ENCODE measurements at places on chromosomes 1 and 21.
A peak's percentile ranks its signal among the peaks of the same experiment; 100 is the strongest.

GRCh38 chr1:17184822-17185484 is 20.0 kb upstream of the PADI1 start:
- no peak for DNase-seq

DNA sequence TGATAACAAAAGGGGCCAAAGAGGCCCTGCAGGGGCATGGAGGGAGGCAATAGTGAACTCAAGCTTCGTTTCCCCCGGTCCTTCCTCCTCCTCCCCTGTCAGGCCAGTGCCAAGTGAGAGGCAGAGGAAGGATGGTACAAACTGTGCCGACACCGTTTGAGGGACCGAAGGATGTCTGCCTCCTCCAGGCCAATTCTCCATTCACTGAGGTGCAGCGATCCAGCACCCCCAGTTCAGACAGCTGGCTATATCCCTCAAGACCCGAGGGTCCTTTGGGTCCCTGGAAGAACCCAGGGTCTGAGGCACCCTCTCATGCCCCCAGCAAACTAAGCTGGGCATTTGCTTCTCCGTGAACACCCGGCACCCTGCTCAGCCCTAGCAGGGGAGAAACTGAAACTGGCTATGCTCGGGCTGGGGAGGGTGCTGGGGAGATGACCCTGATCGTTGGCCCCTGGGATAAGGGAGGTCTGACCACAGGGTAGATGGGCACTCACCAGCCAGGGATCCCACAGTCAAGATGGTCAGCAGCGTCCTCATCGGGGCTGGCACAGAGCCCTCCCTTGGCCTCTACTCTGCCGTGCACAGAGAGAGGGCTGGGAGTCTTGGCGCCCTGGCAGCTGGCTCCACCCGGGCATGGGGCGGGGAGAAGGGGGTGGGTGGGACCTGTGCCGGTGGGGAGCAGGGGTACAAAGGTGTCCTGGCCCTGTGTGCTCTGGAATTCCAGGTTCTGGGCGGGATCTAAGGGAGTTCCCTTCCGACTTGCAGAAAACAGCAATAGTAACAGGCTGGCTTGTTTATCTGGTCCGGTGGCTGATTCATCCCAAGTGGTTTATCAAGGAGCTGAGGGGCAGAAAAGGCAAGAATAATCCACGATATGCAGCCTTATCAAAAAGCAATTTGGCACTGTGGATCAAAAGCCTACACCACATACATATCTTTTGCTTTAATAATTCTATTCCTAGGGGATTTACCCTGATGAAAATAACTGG is at the start of gene IL22RA1:
IL22RA1 (minus strand) TSS at position 595 of the 989 bp plus-strand sequence; CDS start at position 537, 58 bp downstream.
- no peak for DNase-seq

GRCh38 chr1:185864889-185865517 is 130.8 kb downstream of the HMCN1 start:
- no peak for DNase-seq

DNA sequence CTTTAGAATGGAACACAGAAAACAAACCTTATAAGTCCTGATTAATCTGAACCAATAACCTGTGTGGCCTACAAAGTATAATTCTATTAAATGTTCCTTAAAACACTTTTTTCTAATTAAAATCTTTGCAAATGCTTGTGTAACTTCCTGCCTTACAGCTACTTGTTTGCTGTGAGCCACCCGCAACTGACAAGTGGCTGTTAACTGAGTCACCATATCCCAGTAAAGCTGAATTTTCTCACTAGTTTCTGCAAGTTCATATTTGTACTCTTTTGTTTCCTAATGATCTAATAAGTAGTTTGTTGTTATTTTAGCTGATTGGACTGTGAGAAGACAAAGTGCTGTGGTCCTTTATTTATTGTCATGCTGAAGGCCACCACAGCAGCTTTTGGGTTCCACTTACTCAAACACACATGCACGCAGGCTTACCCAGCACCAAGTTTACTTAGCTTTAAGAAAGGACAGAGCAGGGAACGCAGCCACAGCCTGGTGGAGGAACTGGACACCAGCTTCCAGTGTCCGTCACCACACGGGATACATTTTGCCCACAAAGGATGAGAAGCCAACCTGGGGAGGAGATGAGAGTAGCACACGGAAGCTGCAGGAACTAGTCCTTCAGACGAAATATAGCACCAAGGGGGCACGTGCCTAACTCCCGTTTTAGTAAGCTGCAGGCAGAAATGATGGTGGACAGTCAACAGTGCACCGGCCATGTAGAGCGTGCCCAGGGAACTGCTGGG is 47.8 kb downstream of the LCA5L start:
- DNase-seq, result no peak

- DNase-seq, result no peak
Observed at GRCh38 chr1:10316752-10317151, 82.1 kb upstream of the PGD start.

DNA sequence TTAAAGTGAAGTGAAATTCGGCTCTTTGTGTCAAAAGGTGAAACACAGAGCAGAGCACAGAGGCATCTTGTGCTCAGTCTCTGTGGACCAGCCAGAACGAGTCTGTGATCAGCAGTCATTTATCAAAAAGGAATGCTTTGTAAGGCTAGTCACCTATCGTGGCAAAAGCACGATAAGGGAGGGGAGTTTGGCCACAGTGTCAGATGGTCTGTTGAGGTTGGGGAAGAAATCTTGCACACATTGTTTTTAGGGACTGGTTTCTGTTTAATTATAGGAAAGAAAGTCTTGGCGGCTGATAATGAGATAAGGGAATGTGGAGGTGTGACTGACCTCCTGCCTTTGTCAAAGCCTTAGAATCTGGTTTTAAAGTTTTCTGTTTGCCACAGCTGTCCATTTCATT is 58.2 kb upstream of the KIAA1614 start:
- DNase-seq, result no peak

- no peak for DNase-seq
Observed at GRCh38 chr21:33032434-33033047, 6.8 kb downstream of the OLIG2 start.

DNA sequence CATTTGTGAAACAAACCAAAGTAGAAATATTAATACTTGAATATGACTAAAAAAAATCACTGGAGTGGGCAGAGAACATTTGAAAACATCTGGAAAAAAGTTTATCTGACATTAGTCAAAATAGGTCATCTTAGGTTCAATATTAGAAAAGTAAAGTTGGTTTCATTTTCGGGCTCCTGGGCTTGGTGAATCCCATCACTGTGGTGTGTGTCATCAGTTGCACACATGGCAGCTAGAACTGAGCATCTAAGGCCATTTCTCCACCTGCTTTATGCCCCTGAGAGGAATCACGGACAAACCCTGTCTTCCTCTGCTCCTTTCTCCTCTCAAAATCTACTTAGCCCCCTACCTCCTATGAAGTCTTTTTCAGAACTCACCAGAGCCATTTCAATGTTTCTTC is 5.4 kb downstream of the HSD11B1 start:
- no peak for DNase-seq

DNA sequence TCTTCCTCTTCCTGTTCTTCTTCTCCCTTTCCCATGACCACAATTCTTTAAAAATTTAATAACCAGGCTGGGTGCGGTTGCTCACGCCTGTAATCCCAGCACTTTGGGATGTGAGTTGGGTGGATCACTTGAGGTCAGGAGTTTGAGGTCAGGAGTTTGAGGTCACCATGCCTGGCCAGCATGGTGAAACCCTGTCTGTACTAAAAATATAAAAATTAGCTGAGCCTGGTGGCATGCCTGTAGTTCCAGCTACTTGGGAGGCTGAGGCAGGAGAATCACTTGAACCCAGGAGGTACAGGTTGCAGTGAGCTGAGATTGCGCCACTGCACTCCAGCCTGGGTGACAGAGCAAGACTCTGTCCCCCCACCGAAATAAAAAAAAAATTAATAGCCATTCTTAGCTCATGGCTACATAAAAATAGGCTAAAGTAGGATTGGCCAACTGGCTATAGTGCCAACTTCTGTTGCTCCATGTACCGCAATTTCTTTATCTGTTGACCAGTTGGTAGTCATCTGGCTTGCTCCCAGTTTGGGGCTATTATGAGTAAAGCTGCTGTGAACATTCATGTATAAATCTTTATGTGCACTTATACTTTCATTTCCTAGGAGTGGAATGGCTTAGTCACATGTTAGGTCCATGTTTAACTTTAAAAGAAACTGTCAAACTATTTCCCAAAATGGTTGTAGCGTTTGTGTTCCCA is 136.3 kb downstream of the PEX14 start:
- DNase-seq, result no peak

- no peak for DNase-seq
Observed at GRCh38 chr1:119291611-119292206, 76.9 kb upstream of the HAO2 start.

GRCh38 chr1:47767741-47768100 is 229.5 kb downstream of the TRABD2B start:
- DNase-seq, result no peak

GRCh38 chr21:41741253-41742072 is 25.4 kb downstream of the RIPK4 start:
- DNase-seq, result no peak

GRCh38 chr1:221031458-221032203 is 152.4 kb downstream of the HLX start:
- DNase-seq, result no peak

DNA sequence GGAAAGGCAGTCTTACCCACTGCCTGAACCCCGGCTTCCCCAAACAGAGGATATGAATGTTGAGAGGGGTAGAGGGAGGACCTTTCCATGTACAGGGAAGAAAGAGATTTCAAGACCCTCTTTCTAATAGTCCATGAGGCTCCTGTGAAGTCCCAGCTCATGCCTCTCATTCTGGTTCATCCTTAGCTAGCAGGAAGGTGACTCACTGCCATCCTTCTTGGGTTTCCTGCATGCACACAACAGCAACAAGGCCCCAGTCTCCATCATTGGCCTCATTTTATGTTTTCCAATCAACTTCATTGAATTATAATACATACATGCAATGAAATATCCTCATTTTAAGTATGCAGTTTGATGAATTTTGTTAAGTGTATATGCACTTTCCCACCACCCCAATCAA is 46.2 kb downstream of the SYT2 start:
- DNase-seq, result no peak

DNA sequence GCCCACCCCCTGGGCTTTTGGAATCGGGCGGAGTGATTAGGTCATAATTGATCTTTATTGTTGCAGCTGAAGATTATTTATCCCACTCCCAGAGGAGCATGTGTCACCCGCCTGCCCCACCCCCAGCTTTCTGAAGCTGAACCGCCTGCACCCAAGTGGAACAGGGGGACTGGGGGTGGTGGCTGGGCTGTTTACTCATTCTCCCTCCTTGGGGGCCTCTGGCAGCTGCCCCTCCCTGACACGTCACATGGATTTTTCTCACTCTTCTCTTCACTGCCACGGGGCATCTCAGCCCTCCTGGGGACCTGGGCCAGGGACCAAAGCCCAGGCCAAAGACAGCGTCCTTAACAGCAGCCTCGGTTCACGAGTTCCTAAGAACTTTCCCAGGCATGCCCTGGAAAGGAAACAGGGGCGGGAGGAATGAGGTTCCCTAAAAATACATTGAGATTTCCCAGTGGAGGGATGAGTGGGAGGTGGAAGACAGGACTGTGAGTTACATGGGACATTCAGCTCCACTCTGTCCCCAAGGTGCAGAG is 31.6 kb upstream of the SOX13 start:
- DNase-seq, result no peak

DNA sequence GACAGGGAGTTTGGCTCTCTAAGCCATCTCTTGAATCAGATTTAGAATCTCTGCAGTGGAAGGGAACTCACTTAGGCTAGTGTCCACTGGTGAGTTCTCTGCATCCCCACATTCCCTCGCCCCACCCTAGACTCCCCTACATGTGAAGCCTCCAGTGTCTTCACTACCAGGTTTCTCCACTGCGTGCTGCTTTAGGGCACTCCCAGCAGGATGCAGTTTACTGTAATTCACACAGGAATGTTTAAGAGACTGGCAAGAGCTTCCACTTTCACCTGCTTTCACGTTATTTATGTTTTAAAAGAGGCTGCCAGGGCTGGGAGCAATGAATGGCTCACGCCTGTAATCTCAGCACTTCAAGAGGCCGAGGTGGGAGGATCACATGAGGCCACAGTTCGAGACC is 60.2 kb downstream of the KAZN start:
- no peak for DNase-seq

GRCh38 chr1:24991697-24992096 is 61.6 kb upstream of the RUNX3 start:
- DNase-seq, result no peak

- peak; percentile 22 for DNase-seq
Observed at GRCh38 chr1:60126723-60127122, 53.2 kb upstream of the C1orf87 start.

- no peak for DNase-seq
Observed at GRCh38 chr1:56978819-56979218, 13.0 kb upstream of the C8B start.

DNA sequence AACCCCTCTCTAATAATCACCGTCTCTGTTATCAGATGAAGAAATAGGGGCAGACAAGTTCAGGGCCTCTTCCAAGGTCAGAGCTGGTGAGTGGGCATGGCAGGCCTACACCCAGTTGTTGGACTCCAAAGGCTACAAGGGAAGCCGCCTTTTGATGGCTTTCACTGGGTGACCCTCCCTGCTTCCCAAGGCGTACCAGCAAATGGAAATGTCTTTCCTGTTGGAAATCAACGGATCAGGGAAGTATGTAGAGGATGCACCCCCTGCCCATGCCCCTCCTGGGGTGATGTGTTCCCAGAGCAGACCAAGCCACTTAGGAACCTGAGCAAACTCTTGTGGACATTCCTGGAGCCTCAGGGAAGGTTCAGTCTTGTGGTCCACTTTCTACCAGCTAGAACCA is 47.4 kb downstream of the LGR6 start:
- DNase-seq, result no peak

- no peak for DNase-seq
Observed at GRCh38 chr1:177798614-177799013, 171.2 kb downstream of the SEC16B start.

- no peak for DNase-seq
Observed at GRCh38 chr21:17667256-17667655, 54.6 kb upstream of the BTG3 start.
